ENCODE measurements at places on chromosomes 7 and 10.

DNA sequence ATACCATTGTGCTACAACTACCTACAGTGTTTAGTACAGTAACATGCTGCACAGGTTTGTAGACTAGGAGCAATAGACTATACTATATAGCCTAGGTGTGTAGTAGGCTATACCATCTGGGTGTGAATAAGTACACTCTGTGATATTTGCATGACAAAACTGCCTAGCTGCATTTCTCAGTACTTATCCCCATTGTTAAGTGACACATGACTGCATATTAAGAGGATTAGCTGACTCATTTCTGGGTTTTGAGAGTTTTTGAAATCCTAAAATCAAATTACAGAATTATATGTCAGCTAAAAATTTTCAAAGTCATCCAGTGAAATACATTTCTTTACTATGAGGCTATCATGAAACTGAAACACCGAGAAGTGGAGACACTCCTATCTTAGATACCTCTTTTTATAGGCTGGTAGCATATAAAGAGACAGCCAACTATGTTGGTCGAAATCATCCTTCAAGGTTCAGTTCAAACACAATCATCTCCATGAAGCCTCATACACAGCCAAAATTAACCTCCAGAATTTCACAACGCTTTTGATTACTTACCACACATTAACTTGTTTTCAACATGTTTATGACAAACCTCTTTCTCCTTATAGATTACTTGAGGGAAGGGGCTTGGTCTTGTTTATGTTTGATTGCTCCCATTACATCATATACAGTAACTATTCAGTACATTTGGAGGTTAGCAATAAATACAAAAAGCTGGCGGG is 89.8 kb upstream of the ANK3 start:
- no peak for DNase-seq

- DNase-seq = no peak
These were observed 14.6 kb downstream of the GATA3 start for GRCh38 chr10:8069108-8069507.

DNA sequence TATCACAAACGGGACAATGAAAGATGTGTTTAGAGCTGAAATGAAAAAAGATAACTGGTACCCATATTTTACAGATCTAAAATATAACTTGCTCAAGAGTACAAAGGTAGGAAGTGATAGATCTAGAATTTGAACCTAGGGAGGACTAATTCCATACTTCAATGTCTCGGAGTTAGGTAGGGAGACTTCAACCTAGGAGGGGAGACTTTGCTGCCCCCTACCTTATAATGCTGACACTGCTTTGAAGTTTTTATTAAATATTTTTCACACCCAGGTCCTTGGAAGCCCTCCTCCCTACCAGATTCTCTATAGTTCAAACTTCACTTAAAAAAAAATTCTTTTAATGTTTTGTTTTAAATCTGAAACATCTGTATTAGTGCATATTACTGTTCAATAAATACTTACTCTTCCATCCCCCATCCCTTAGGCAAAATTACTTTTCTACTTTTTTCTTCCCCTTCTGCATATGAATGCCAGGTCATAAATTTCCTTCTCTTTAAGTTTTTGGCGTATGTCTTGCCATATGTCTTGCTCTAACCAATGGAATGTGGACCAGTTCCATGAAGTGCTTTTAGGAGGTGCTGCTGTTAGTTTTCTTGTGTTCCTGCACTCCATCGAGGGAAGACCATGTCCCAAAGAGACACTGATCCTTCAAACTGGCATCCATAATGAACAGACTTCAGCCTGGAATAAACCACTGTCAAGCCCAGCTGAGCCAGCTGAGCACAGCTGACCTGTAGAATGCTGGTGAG is 57.8 kb downstream of the MICU1 start:
- DNase-seq = peak; percentile 19

- no peak for DNase-seq
These were observed 549.9 kb upstream of the FOXK1 start for GRCh38 chr7:4132221-4132620.

DNA sequence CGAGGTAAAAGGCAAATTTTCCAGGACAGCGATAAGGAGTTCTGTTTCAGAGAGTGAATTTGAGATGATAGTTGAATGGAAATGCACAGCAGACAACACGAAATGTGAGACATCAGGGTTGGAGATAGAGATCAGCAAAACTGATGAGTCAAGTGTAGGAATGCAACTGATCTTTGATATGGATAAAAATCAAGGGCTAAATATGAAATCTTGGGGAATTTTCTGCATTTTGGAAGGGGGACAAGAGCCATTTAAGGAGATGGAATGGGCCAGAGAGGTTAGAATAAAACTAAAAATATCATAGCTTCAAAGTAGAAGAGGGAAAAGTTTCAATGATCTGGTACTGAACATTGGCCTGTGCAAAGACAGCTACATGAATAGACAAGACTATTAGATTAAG is 11.5 kb downstream of the CISD1 start:
- no peak for DNase-seq

Data from erythroblast (primary cell).